ENCODE measurements at places on chromosomes 2 and 18.
A peak's percentile ranks its signal among the peaks of the same experiment; 100 is the strongest.

DNA sequence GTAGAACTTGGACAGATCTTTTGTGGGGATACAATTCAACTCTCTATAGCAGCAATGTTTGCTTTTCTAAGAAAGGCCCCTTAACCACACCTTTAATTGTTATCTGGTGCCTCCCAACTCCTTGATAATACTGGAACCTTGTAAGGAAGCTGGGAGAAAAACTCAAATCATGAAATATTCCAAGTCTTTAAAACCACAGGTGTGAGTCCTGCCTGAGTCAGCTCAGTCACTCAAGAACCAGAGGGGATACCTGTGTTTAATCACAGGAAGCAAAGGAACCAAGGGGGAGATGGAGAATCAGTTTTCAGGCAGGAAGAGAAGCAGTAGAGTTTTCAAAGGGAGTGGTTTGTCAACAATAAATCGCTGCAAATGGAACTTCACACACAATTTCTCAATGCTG, 159.9 kb downstream of the LAMA3 start:
- no peak for DNase-seq

DNA sequence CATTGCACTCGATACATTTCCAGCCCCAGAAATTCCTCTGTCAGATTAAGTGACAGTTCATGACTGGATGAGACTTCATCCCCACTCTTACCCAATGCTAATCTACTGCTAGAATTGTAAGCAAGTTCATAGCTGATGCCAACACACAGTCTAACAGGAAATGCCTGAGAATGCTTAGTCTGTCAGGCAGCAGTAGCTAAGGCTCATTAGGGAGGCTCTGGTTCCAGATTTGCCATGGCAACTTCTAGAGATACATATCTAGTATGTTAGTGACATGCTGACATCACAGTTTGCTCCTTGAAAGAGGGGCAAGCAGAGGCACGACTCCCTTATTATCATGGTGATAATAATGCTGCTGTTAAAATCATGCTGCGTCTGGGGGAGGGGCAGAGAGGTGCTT, 198.4 kb downstream of the RBM43 start:
- no peak for DNase-seq

DNA sequence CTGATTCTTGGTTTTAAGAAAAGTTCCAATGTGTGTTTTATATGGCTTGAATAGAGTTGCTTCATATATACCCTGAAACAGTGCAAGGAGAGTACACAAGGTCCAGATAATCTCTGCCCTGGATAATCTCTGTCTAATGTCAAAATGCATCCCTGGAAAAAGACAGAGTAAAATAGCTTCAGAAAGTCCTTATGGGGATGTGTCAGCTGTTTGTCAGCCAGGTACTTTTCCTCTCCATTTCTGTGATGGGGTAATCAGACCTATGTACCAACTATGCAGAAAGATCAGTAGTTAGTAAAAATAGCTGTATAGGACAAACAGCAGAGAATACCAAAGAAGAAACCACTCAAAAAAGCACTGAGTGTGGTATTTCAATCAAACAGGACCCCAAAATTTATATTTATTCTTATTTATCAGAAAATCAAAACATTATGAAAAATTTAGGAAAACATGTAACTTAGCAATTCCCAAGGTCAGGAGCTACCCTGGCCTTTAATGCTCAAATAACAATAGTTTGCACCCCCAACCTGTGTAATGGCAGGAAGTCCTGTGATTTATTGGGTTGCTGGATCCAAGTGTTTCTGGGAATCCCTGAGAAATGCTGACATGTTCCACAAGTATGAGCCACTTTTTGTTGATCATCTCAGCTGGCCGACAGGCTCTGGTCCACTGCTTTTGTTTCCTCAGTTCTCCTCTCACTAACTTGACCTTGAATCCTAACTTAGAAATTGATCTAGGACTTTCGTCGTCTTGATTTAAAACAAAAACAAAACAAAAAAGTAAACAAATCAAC, 69.6 kb downstream of the MDH1 start:
- no peak for DNase-seq

DNA sequence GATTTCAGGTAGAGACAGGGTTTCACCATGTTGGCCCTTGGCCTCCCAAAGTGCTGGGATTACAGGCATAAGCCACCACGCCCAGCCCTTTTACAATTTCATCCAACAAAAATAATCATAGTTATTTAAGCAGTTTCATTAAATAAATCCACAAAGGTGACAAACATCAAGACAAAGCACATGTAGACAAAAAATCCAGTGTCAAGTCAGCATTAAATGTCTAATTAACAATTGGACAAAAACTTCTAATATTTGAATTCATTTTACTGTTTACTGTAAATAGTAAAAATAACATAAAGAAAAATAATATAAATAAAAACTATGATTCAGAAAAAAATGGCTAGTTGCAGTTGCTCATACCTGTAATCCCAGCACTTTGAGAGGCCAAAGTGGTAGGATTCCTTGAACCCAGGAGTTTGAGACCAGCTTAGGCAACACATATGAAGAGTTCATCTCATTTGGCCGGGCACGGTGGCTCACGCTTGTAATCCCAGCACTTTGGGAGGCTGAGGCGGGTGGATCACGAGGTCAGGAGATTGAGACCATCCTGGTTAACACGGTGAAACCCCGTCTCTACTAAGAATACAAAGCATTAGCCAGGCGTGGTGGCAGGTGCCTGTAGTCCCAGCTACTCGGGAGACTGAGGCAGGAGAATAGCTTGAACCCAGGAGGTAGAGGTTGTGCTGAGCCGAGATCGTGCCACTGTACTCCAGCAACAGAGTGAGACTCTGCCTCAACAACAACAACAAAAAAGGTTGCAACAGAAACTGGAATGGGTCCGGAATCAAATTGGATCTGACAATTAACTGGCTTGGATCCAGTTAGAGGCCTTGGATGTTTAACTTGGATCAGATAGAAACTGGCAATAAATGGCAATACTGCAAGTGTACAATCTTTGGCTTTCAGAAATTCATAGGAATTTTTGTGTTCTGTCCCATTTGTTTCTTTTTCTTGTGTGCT, 56.9 kb upstream of the MAT2A start:
- no peak for DNase-seq

DNA sequence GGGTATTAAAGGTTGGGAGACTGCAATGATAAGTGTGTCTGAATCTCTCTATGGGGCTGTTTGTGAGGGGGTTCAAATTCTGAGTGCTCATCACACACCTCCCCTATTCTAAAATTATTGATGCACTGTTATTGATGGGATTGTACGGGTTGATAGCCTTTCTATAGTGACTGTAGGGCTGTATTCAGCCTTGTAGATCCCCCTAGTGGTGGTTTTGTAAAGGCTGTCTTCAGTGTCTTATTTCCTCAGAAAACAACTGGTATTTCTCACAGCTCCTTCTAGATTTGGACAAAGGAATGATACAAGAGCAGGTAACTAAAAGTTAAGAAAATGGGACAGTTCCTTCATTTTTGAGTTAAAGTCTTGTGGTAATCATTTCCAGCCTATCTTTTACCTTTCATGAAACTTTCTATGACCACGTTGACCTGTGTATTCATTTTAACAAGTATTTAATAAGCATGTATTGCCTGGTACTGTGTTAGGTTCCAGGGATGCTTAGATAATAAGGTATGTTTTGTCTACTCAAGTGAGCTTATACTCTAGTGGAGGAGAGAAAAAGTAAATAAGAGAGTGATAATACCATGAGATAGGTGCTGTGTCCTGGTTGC, 21.2 kb downstream of the SMAD4 start:
- DNase-seq: peak; percentile 26

GRCh38 chr2:233267516-233268245, 16.2 kb downstream of the ATG16L1 start:
- no peak for DNase-seq

DNA sequence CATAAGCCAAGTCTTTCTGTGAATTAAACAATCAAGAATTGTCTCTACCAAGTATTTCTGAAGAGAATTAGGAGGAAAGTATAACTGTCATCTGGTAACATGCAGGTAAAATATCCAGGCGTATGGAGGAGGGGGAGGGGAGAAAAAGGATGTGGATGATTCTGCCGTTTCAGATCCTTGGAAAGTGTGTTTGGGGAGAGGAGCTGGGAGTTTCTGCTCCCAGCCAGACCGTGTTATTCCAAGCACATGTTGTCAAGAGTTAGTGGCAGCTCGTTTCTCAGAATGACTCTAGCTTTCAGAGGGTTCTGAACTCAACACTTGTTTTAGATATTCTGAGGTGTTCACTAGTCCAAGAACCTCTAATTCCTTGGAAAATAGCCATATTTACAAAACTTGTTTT, 137.6 kb downstream of the FAM124B start:
- no peak for DNase-seq

DNA sequence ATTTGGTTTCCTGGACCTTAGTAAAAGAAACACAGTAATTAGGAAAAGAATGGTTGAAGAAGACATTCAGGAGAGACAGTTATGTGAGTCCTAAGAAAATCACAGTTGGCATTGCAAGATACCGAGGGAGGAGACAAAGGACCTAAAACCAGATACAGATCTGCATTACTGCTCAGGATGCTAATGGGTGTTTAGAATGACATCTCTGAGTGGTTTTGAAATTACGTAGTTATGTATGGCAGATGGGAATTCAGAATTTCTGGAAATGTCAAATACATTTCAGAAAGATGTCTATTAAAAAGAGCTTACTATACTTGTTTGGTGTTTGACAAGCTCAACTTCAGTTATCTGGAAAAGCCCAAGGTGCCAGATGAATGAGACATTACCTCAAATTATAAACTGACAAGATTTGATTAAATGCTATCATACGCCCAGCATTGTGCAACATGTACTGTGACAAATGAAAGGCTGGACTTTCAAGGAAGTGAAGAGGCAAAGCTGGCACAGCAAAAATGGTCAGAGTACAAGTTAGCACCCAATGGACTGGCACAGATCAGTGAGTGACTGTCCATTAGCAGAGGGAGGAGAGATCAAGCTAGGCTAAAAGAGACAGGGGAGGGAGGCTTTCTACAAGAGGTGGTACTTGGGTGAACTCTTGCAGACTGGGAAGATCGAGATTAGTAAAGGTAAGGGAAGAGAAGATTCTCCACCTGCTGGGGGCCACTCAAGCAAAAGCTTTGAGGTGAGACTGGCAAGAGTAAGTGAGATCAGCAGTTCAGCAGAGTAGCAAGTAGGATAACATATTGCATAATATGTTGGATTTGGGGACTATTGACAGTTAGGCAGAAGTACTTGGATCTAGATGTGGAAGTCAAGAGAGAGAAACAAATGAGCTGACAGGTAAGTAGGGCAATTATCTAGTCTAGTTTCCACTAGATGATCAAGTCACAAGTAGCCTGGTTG, 168.9 kb downstream of the CYRIA start:
- no peak for DNase-seq

Measured in prostate gland (tissue), 2 donors.